ENCODE measurements at places on chromosomes 11 and 22.
A peak's percentile ranks its signal among the peaks of the same experiment; 100 is the strongest.

DNA sequence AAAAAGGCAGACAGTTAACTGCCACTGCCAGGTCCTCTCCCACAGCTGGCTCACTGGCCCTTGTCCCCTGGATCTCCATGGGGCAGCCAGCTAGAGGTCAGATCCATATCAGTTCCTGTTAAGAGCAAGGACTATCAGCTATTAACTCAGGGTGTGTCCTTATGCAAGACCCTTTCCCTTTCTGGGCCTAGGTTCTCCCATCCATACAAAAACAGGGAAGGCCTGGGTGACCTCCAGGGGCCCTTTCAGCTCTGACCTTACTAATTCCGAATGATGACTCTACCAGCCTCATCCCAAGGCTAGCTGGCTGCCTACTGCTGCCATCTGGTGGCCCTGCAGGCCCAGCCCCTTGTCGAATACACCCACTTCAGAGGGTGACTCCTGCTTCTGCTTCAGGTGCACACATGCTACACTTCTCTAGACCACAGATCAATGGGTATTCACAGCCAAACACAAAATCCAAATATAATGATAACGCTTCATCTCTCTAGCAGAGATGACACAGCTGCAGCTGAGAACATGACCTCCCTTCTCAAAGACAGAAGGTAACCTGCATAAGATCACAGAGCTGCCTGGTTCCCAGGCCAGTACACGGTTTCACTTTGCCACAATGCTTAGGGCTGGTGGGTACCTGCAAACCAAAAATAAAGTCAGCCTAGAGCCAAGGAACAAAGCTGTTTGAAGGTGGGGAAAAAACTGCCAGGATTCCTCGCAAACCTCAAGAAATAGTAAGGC lies 34.1 kb downstream of the SERGEF start:
- no peak for DNase-seq

GRCh38 chr11:64341429-64341828 lies 1.4 kb downstream of the CCDC88B start:
- no peak for DNase-seq

DNA sequence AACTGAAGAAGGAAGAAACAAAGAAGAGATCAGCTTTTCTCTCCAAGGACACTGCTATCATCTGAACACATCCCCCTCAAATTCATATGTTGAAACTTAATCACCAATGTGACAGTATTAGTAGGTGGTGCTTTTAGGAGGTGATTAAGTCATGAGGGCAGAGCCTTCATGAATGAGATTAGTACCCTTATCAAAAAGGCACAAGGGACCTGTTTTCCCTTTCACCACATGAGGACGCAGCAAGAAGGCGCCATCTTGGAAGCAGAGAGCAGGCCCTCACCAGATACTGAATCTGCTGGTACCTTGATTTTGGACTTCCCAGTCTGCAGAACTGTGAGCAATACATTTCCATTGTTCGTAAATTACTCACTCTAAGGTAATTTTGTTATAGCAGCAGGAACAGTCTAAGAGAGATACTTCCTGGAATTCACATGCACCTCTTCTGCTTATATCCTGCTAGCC lies 20.9 kb upstream of the CREB3L1 start:
- DNase-seq = no peak

- DNase-seq = no peak
Measured at GRCh38 chr22:30998329-30998728, 29.3 kb downstream of the TUG1 start.

- no peak for DNase-seq
Measured at GRCh38 chr11:1228101-1228821, 5.4 kb downstream of the MUC5B start.

DNA sequence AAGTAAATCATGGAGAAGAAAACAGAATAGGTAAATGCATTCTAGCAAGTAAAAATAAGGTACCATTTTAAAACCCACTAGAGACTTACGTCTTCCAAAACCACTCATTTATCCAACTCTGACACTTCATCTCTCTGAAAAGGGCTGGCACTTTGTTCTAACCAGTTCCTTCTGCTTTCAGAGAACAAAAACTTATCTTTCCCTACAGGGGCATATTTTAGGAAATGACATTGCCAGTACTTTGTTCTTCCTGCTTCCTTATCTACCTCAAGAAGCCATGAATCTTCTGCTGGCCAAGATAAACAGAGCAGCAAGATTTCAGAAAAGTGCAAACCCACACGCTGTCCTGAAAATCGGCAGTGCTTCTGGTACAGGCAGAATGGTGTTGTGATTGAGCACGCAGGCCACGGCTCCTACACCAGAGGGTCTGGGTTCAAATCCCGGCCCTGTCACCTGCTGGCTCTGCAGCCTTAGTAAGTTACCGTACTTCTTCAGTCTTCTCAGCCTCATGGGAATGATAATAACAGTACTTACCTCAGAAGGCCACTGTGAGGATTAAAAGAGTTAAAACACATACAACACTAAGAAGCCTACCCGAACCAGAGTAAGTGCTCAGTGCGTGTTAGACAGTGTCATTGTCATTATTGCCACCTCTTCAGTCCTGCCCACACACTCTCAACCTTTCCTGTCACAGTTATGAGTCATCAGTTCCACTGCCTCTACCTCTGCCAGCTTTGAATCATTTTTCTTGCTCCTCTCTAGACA lies 11.0 kb downstream of the MPZL3 start:
- DNase-seq = no peak

DNA sequence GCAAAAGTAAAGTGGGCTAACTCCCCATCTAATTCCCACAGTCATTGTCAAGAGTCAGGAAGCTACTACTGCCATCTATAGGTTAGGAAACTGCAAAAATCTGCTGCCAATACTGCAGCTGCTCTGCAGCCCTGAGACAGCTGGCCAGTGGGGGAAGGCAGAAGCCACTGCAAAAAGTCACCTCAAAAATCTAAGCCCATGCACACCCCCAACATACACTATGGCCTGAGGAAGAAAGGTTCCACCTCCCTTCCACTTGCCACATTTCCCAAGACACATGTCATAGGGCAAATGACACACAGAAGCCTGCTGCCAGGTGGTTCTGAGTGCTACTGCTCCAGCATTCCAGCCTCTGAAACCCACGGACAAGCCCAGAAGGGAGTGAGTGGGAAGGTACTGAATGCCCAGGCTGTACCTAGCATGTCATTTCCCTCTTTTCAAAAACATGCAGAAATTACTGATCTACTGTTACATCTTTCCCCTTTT lies 36.9 kb downstream of the DGCR2 start:
- DNase-seq = no peak

GRCh38 chr11:63698976-63699733 lies 17.9 kb downstream of the RTN3 start:
- DNase-seq = no peak

DNA sequence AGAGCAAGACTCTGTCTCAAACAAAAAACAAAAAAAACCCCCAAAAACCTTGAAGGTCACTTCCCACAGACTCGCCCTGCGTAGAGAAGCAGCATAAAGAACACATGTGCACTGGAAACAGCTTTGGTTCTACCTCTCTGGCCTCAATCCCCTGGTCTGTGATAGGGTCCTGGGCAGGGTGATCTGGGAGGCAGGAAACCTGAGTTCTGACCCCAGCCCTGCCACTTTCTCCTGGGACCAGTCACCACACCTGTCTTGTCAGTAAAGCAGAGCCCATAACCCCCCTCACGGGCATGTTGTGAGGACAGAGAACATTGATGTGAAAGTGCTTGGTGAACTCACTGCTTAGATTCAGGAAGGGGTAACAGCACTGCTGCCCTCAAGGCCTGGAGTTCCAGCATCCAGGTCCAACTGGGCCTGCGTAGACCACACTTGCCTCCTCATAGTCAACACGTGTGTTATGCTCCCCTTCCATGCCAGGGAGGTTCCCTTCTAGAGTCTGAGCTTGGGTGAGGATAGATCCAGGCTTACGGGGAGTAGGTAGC lies 11.4 kb downstream of the UCP2 start:
- DNase-seq = no peak

- no peak for DNase-seq
Measured at GRCh38 chr11:93513772-93514171, 29.4 kb downstream of the SMCO4 start.

GRCh38 chr22:26549902-26550497 lies 37.7 kb upstream of the TFIP11 start:
- DNase-seq = no peak

- DNase-seq = no peak
Measured at GRCh38 chr11:92667486-92668152, 301.8 kb upstream of the MTNR1B start.

GRCh38 chr11:9874466-9874865 lies 210.6 kb downstream of the SWAP70 start:
- no peak for DNase-seq

GRCh38 chr11:110165039-110165925 lies 72.1 kb downstream of the ZC3H12C start:
- no peak for DNase-seq

GRCh38 chr22:20957683-20958431 lies 9.2 kb upstream of the AIFM3 start:
- DNase-seq = no peak

DNA sequence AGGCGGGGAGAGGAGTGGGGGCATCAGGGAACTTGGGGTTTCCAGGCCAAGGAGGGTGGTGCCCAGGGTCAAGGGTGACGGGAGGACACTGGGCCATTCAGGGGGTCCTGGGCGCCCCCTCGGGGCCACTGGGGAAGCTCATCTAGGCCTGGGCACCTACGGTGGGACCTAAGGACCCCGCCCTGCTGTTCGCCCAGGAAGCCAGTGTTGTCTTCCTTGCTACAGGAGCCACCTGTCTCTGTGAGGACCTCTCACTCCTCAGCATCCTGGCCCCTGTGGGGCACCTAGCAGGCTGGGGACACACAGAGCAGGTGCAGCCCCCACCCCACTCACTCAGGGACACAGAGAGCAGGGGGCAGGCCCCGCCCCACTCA lies 191.6 kb downstream of the IGLL1 start:
- no peak for DNase-seq

- no peak for DNase-seq
Measured at GRCh38 chr11:47961383-47961782, 19.0 kb upstream of the PTPRJ start.

- DNase-seq = no peak
Measured at GRCh38 chr11:44159848-44160721, 64.6 kb downstream of the EXT2 start.

DNA sequence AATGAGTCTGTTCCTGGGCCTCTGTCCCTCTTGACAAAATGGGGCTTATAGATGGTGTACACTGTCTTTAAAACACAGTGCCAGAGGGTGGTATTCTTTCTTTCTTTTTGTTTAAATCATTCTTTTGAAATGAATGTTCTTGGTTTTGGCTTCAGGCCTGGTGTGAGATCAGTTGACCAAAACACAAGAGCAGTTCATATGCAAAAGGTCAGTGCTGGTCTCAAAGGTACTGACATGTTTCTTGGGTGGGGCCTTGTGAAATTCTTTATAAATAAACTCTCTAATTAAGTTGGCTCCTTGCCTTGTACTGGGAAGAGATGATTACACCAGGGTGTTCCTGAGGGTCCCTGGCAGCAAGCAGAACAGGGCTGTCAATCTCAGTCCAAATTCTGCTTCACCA lies 110.0 kb downstream of the FBXO7 start:
- no peak for DNase-seq

DNA sequence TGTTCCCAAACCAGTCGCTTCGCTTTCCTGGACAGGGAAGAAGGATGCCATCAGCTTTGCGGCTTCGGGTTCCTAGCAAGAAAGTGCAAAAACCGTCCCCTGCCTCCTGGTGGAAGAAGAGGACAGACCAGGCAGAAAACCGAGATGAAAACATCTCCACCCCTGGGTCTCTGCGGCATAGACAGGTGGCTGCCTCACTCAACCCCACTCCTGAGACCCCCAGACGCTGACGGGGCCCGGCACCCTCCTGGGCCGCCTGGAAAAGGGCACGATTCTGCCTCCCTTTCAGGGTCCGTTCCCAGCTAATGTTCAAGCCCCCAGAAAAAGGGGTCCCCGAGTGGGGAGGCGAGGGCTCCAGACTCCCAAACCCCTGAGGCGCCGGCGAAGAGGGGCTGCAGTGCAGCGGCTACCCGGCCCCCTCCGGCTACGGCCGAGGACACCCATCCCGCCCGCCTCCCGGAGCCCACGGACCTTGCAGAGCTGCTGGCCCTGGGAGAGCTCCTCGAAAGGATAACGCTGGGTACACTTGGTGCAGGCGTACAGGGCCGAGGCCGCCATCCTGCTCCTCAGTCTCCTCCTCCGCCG lies 569 bp downstream of the FAM76B start:
- peak; percentile 2 for DNase-seq

DNA sequence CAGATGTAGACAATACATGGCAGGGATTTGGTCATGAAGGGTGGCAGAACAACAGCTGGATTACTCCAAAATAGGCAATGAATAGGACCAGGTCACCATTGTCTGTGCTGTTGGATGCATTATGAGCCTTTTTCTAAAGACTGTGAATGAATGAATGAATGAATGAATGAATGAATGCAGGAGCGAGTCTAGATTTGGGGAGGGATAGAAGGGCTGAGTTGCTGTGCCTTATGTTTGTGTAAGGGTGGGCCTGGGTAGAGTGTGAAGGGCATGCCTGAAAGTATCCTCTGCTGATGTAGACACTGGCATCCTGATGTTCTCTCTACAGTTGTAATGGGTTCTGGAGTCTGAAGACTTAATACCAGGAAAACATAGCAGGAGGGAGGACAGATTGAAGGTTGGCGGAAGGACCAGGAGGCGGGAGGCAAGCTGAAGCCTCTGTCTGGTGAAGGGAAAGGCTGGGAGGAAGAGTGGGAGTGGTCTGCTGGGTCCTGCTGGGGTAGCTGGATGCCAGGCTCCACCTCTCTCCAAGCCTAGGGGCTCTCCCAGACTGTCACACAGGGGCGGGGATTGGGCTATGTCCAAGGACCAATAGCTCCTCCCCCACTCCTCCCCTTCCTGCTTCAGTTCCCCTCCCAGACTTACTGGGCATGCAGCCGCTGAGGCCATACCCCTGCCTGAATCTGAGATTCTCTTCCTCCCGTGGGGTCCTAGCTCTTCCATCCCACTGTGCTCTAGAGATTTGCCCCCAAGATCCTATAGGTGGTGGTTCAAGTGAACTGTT lies 4.8 kb downstream of the TRIM3 start:
- no peak for DNase-seq

DNA sequence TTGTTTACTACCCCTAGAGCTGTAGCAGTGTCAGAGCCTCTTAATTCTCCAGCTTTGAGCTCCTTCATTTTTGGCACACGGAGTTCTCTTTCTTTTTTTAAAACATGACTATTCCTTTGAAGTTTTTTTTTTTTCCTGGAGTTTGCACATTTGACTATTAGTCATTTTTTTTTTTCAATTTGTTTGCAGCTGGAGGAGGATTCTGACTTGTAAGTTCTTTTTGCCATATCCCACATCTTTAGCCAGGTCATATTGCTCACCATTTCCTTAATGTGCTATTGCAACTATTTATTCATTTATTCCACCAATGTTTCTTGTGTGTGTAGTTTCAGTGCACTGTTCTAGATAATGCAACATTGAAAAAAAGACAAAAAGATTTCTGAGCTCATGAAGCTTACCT lies 166.3 kb upstream of the ARHGAP20 start:
- DNase-seq = no peak

GRCh38 chr11:17861036-17861755 lies 126.6 kb downstream of the KCNC1 start:
- no peak for DNase-seq
